ENCODE measurements at places on chromosomes 6 and 20.

- DNase-seq, result no peak
Observed at GRCh38 chr6:50966986-50967385, 148.3 kb downstream of the TFAP2B start.

- peak; percentile 5 for DNase-seq
Observed at GRCh38 chr6:110322151-110322873, 35.8 kb downstream of the METTL24 start.

- DNase-seq, result no peak
Observed at GRCh38 chr6:38241200-38241871, 398.4 kb downstream of the BTBD9 start.

DNA sequence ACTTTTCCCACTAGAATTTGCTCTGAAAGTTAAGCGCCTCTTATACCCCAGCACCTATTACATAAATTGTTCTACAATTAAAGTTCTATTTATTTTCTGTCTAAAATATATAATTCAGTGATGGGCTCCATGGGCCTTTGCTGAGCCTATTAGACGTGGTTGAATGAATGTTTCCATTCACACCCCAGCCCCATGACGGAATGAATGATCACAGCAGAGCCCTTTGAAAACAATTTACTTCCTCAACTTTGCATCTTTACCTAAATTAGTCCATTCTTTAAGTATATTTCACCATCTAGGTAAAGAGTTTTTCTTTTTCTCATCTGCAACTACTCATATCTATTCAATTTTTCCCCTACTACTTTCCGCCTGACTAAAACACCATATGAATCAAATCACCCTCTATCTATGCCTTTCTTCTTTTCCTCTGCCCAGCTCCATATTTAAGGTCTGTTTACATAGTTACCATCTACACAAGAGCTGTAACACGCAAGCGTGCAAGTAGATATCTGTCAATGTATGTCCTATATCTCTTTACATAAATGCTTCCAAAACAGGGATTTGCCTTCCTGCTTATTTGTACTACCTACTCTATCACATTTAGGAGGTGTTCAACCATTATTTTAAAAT lies 69.7 kb downstream of the ECT2L start:
- no peak for DNase-seq

DNA sequence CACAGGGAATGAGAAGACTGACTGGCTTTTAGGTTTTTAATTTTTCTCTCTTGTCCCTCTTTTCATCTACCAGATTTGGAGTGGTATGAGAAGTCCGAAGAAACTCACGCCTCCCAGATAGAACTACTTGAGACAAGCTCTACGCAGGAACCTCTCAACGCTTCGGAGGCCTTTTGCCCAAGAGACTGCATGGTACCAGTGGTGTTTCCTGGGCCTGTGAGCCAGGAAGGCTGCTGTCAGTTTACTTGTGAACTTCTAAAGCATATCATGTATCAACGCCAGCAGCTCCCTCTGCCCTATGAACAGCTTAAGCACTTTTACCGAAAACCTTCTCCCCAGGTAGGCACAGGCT lies 644 bp downstream of the MAD2L1BP start:
- no peak for DNase-seq

DNA sequence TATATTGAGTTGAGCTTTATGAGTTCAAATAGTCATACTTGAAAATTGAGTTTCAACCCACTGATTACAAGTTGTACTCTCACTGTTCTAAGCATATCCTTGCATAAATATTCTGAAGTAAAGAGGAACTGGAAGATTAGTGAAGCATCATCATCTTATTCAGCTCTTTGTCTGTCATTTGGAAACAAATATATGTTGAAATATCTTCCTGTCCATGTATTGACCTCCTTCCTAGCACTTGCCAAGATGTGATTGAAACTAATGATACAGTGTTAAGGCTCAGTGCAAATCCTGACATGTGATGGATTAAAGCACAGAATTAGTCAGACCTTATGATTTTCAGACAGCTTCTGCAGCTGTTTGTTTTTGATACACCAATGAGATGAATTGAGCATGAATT lies 434.3 kb downstream of the TBC1D32 start:
- DNase-seq, result no peak

GRCh38 chr6:69719602-69720193 lies 77.1 kb downstream of the LMBRD1 start:
- no peak for DNase-seq

DNA sequence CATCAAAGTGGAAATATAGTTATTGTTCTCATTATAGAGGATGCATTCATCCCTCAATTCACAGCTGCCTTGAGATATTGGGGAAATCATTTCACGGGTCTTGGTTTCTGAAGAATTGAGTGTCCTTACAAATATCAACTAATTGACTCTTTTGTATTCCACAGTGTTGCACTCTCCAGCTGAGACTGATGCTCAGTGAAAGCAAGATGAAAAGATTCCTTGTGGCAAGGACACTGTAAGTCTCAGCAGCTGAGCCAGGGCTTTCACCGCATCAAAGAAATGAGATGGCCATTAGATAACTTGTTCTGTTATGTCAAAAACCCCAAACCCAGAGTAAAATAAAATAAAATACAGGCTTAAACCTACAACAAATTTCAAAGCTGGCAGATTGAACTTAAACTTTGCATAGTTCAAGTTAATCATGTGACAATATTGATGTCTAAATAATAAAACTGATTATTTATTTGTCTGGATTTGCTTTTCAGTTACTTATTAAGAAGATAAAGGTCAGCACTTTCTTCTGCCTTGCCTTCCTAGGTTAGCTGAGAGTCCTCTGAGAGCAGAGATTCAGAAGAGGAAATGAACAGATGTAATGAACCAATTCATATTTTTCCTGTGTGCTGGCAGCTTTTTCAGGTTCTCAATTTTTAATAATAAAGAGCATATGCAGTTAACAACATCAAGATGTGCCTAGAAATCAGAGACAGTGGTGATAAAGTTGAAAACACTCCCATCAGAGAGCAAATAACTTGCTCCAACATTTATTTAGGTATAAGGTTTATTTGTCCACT lies 82.4 kb upstream of the SMLR1 start:
- no peak for DNase-seq

DNA sequence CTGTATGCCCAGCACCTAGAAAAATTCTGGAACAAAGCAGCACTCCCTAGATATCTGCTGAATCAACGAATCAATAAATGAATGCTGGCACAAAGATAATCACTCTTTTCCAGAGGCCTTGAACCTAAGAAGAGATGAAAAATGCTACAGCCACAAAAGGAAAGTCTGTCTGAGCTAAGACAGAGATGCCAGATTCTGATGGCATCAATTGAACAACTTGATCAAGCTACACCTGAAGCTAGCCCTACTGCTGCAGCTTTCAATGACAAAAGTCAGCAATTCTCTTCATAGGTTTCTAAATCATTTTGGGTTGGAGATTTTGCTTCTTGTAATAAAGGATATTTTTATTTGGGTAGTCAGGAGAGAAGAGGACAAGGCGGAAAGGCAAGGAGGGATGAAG lies 305.0 kb upstream of the SULF2 start:
- DNase-seq, result no peak

DNA sequence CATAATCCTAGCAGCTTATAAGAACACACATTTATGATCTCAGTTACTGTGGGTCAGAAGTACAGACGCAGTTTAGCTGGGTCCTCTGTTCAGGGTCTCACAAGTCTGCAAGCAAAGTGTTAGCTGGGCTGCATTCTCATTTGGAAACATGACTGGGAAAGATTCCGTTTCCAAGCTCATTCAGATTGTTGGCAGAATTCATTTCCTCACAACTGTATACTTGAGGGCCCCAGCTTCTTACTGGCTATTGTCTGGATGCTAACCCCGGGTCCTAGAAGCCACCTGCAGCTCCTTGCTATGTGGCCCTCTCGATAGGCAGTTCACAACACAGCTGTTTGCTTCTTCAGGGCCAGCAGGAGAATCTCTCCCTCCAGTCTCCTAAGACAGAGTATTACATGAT lies 13.1 kb downstream of the TCP11 start:
- no peak for DNase-seq

DNA sequence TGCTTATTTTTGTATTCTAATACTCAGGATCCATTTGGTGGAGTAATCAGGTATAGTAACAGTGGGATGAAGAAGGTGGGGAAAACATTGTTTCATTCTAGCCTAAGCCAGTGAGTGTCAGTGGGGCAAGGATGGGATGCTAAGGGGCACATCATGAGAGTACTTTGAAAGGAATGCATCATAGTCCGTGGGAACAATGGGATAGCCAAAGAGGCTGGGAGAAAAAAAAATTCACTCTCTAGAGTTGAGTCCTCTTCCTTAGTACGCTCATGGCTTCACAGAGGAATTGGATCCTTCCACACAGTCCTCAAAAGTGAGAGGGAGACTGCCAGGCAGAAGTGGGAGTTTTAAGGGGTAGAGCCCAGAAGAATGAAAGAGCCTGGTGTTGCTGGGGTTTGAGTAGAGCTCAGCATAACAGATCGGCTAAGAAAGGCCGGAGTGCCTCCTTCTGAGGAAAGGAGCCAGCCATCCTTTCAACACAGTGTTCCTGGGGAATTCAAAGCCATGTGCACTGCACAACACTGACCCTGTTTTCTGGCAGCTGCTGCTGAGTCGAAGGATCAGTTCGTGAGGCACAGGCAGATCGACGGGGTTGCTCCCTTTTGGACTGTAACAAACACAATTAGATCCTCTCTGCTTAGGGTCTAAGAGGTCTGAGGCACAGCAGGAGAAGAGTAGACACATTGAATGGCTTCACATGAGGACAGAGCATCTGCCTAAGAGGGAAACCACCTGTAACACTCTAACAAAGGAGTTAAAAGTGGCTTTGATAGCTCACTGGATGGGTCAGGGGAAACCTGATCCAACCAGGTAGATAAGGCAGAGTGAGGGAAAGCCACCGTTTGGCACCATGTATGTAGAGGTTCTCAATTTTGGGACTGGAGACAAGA lies 61.2 kb downstream of the ELOVL5 start:
- no peak for DNase-seq

DNA sequence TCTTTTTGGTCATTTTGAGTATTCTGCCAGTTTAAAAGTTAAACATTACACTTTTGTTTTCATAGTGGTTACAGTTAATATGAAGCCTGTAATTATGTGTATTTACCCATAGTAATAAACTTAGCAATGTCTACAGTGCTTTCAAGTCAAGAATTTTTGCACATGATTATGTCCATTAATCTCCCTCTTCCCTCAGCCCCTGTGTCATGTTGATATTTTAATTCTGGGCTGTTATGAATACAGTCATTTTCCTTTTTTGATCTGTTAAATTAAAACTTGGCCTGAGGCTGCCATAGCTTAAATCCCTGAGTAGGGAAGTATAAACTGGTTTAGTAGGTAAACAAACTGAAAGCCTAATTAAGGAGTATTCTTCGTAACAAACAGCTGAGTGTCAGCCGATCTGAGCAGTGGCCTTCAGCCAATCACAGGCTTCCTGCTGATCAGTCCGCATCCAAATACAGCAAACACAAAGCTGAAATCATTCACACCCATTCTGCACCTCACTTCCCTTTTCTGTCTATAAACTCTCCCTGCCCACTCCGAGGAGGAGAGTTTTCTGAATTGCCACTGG lies 9.5 kb upstream of the SFT2D1 start:
- DNase-seq, result no peak

DNA sequence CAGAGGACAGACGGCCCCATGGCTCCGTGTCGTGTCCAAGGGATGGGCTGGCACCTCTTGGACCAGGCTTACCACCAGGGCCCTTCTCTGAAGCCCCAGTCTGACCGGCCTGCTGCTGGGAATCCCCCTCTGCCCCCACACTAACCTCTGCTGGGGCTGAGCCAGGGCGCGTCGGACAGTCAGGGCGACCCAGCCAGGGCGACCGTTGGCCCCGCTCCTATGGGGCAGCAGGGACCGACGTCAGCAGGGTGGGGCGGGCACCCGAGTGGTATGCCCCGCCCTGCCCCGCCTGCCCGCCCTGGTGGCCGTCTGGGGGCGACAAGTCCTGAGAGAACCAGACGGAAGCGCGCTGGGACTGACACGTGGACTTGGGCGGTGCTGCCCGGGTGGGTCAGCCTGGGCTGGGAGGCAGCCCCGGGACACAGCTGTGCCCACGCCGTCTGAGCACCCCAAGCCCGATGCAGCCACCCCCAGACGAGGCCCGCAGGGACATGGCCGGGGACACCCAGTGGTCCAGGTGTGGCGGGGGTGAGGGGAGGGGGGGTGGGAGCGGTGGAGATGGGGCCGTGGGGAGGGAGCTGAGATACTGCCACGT lies at the start of gene SLC17A9:
Gene SLC17A9 (plus strand): TSS at position 337 of the 595 bp plus-strand sequence. CDS start 122 bp downstream, at position 459.
- DNase-seq, result no peak

DNA sequence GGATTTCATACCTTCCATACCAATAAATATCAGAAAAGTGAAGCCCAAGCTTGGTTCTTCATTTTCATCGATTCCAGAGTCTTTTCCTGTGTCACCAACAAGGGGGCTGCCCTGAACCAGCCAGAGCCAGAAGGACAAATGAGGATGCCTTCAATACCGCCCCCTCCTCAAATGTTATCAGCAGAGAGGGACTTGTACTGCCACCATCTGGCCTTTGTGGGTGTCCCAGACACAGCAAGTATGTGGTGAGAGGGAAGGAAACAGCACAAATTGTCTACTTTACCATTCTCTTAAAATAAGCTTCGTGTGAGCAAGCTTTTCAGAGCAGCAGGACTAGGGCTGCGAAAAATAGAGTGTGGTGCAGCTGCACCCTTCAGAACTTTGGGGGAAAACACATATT lies 165.3 kb downstream of the SOBP start:
- DNase-seq, result peak; percentile 35

- no peak for DNase-seq
Observed at GRCh38 chr20:14178952-14179351, 158.5 kb downstream of the FLRT3 start.

GRCh38 chr6:131914234-131914633 lies 36.9 kb downstream of the CCN2 start:
- no peak for DNase-seq

DNA sequence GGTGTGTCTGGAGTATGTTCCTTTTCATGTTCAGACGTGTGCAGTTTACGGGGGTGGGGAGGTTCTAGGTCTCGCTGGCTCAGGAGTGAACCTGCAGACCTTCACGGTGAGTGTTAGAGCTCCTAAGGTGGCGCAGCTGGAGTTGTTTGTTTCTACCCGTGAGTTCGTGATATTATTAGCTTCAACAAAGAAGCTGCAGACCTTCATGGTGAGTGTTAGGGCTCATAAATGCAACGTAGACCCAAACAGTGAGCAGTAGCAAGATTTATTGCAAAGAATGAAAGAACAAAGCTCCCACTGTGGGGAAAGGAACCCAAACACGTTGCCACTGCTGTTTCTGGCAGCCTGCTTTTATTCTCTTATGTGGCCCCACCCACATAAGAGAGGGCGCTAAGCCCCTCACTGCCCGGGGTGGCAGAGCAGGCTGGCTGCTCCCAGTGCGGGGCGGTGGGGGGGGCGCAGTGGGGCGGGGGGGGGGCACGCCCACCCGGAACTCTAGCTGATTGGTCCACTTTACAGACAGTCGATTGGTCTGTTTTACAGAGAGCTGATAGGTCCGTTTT lies 41.3 kb upstream of the GMPR start:
- no peak for DNase-seq

- DNase-seq, result no peak
Observed at GRCh38 chr6:165468340-165469235, 159.2 kb upstream of the C6orf118 start.

- no peak for DNase-seq
Observed at GRCh38 chr6:41405941-41406727, 70.7 kb downstream of the NCR2 start.

GRCh38 chr20:12989586-12990115 lies 19.1 kb upstream of the SPTLC3 start:
- no peak for DNase-seq

GRCh38 chr6:148508401-148509041 lies 165.9 kb downstream of the SASH1 start:
- DNase-seq, result no peak

Measured in NCI-H2227 treated with DMSO at 0.1 percent for 48 hours (cell line).